ENCODE measurements at places on chromosomes 6 and 20. TPM values are rescaled to one million over a fixed set of nuclear protein-coding genes. Genes with fewer than 3 reads are reported as not detected.

Gene ZBP1
- total RNA-seq, result not detected

Gene TBX18
- total RNA-seq, result 45.5 TPM

Gene SNX21
- total RNA-seq, result 33.6 TPM

Gene GRIK2
- 1.9 TPM for total RNA-seq
